Tibial nerve (tissue), 4 donors: ENCODE measurements at places on chromosomes 5 and 9. TPM values are rescaled to one million over a fixed set of nuclear protein-coding genes. Genes with fewer than 3 reads are reported as not detected.

DNA sequence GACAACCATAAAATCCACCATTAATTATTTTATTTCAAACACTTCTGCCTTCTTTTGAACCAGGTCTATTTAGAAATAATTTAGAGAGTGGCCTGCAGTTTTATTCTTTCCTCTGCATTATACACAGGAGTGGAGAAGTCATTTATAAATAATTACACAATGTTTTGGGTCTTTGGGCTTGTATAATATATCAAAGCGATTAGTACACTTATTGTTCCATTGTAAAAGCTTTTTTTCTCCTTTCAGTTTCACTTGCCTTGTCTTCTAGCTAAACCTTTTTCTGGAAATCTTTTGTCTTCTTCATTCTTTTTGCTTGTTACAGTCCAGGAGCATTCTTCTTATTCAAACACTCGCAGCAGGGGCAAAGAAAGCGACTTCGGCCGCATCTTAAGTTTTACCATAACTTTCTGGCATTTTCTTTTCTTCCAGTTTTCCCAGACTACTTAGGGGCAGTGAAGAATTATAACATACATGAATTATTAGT, 7.3 kb upstream of the NEUROG1 start:
- no peak for DNase-seq

GRCh38 chr9:98502311-98502975, 206.3 kb downstream of the GABBR2 start:
- no peak for DNase-seq

GRCh38 chr5:167582283-167582682, 709.2 kb upstream of the WWC1 start:
- DNase-seq = no peak

- DNase-seq = no peak
These were observed 64.7 kb downstream of the NR3C1 start for GRCh38 chr5:143338658-143339366.

GRCh38 chr9:93255494-93255867, 71.5 kb downstream of the WNK2 start:
- no peak for DNase-seq

Gene SEMA6A
- total RNA-seq = 13.6 TPM

Gene PPIP5K2
- 62.1 TPM for total RNA-seq

DNA sequence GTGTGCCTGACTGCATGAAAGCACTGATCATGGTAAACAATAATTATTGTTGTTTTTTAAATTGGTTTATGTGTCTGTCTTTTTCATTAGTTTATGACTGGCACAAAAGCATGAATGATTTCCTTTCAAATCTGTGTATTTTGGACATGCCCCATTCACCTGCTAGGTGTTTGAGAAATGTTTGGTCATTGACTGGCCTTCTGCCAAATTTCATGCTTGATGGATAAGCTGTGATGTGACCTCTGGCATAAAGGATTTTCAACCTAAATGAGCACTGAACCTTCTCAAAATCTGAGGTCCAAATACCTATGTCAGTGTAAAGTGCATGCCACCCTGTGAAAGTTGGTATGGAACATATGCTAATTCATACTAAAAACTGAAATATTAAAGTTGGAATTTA, 204.5 kb downstream of the BRINP1 start:
- no peak for DNase-seq

Gene CARD9
- total RNA-seq = 3.1 TPM

DNA sequence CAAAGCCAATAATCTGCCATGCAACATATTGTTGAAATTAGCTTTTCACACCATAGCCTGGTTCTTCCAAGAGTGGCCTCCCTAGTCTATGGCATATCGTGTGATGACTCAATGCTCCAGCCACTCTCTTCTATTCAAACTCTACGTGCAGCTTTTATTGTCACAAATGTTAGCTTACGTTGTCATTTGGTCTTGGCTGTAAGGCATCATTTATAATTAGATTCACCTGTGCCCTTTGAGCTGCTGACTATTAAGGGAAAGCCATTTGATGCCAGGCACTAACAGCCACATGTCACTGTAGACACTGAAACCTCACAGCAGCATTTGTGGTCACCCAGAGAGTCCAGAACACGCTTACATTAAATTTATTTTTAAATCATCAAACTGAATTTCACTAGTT, 66.8 kb downstream of the APBA1 start:
- DNase-seq = no peak

DNA sequence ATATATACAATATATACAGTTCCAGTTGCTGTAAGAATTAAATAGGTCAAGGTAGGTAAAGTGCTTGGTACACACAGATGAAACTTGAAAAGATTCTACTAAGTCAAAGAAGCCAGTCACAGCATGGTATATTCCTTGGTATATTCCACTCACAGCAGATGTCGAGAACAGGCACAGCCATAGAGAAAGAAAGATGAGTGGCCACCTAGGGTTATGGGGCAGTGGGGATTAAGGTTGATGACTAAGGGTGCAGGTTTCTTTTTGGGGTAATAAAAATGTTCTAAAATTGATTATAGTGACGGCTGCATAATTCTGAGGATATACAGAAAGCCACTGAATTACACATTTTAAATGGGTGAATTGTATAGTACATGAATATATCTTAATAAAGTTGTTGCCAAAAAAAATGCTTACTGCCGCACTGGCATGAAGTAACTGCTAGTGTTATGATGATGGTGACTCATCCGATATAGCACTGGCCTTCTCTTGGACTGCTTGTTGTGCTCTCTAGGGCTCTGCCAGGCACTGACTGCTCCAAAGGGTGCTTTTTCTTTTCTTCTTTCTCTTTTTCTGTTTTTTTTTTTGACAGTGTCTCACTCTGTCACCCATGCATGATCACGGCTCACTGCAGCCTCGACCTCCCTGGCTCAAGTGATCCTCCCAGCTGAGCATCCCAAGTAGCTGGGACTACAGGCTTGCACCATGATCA, 23.5 kb downstream of the TBC1D2 start:
- DNase-seq = no peak

- DNase-seq = no peak
These were observed 85.0 kb downstream of the ADRB2 start for GRCh38 chr5:148911386-148911785.

Gene FGF10
- total RNA-seq = 13.8 TPM

Gene IL4
- total RNA-seq = not detected

GRCh38 chr5:106380736-106381135, 1290.0 kb downstream of the EFNA5 start:
- DNase-seq = no peak

- DNase-seq = no peak
These were observed 8.5 kb downstream of the TAL2 start for GRCh38 chr9:105670775-105671174.

DNA sequence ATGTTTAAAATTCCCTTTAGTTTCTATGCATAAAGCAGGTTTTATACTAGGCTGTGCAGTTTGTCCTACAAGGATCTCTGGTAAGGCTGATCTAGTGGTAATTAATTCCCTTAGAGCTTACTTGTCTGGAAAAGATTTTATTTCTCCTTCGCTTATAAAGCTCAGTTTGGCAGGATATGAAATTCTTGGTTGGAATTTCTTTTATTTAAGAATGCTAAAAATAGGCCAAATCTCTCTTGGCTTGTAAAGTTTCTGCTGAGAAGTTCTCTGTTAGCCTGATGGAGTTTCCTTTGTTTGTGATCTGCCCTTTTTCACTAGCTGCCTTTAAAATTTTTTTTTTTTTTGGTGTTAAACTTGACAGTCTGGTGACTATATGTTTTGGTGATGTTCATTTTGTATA, 237.1 kb upstream of the TLE4 start:
- no peak for DNase-seq

DNA sequence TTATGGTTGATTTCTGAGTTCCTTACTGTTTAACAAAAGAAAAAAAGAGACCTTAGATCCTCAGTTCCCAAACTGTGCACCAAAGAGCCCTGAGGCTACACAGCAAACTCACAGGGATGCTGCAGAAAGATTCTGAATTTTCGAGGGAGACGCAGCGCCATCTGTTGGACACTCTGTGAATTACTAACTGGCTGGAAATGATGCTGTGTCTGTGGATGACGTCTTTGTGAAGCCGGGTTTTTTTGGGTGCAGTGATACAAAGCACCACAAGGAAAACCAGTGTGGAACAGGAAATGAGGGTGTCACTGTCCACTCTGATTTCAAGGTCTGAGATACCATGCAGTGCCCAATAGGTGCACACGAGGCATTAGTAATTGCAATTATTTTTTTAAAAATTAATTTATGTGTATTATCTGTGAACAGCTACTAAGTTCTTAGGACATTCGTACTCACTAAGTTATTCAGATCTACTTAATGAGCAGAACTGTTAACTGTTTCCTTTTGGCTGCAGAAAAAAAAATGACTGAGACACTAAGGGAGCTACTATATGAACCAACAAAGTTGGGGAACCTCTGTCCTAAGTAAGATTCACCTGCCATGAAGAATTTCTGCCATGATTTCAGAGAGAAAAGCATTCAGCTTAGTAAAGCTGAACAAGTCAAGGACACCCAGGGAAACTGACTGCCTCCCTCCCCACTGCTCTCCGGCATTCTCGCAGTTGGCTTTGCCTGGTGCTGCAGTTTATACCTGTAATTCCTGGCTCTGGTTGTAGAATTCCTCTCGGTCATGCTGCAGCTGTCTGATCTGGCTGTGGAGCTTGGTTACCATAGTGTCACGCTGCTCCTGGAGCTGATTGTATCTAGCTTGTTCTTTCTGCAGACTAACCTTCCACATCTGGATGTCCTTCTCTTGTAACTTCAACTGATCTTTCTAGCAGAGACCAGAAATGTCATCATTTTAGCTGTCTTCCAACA, 23.4 kb downstream of the SPACA9 start:
- peak; percentile 52 for DNase-seq

- no peak for DNase-seq
These were observed 14.0 kb downstream of the PRUNE2 start for GRCh38 chr9:76891874-76892273.

GRCh38 chr9:86275962-86276361, 6.4 kb downstream of the ISCA1 start:
- DNase-seq = no peak

GRCh38 chr5:28516722-28517121, 1478.3 kb upstream of the CDH9 start:
- no peak for DNase-seq

DNA sequence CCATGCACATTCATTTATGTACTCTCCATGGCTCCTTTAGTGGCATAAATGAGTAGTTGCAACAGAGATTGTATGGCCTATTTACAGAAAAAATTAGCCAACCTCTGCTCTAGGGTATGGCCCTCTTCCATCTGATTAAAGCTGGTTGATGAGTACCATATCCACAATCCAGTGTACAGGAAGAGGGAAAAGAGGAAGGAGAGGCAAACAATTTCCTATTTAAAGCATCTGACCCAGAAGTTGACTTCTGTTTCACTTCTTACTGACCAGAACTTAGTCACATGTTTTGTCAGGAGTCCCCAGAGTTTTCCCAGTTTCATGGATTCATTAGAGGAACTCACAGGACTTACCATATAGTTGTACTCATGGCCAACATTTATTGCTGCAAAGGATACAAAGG, 68.6 kb upstream of the STARD4 start:
- no peak for DNase-seq

DNA sequence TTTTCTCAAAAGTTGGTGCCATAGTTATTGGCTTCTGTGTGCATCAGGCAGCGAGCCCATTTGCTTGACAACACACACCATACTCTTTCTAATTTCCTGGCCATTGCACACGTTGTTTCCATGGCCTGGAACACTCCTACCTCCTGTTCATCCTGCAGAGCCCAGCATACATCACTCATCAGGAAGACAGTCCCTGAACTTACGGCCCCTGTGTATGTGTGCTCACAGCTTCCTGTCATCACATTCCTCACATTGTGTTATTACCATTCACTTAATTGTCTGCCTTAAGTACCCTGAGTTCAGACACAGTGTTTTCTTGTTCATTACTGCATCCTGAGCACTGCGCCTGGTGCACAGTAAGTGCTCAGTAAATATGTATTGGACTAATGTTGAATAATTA, 355.9 kb downstream of the PRELID2 start:
- no peak for DNase-seq

Gene SH3TC2
- total RNA-seq = 37.2 TPM

Gene EMB
- 14.7 TPM for total RNA-seq

DNA sequence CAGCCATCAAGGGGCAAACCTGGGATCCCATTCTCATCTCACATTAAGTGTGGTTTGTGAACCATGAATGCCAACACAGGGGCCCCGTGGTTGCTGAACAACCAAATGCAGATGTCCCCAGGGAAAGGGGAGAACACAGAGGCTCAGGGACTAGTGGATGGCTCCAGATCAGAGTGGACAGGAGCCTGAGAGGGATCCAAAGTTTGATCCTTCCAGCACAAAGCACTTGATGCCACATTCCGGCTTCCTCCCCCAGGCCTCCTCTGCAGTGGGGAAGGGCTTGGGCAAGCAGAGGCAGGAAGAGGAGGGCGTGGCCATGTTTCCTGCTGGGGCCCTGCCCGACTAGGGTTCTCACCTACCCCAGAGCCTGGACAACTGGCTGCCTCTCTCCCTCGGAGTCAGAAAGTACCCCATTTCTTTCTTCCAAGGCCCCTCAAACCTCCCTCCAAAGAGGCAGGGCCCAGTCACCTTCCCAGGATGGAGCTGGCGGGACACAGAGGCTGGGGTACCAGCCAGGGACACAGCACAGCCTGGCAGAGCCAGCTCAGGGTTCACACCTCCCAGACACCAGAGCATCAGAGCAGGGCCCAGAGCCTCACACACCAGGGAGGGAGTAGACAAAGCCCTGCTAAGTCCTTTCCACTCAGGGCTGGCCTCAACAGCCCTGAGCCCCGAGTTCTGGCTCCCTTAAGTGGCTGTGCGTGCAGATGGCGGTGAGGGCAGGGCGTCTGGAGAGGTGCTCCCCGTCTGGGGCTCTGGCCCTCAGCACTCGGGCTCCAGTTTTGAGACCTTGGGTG, 4.3 kb upstream of the RNF44 start:
- no peak for DNase-seq

Gene SV2C
- 0.87 TPM for total RNA-seq

- DNase-seq = no peak
These were observed 219.7 kb upstream of the TUT7 start for GRCh38 chr9:86573886-86574285.
